ENCODE measurements at places on chromosomes 5 and 9.

GRCh38 chr9:75715360-75715759 lies 175.1 kb upstream of the PCSK5 start:
- DNase-seq = peak; percentile 18

GRCh38 chr5:24225051-24225450 lies 419.7 kb downstream of the CDH10 start:
- DNase-seq = no peak

- no peak for DNase-seq
Measured at GRCh38 chr5:99355881-99356280, 427.1 kb upstream of the CHD1 start.

DNA sequence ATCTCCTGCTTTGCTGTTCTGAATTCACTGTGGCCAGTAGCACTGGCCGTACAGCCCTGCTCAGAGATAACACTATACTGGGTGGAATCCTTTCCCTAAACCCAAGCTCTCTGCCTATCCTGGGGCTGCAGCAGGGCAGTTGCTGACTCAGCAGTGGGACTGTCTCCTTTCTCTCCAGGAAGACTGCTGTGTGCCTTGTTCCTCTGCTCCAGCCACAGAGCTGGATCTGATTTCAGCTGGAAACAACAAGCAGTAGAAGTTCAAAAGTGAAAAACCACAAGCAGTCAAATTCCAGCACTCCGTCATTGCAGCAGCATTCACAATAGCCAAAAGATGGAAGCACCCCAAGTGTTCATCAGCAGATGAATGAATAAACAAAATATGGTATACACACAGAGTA lies 105.0 kb downstream of the FBXL7 start:
- no peak for DNase-seq

GRCh38 chr5:3429962-3430361 lies 165.7 kb upstream of the IRX1 start:
- DNase-seq = no peak

- no peak for DNase-seq
Measured at GRCh38 chr5:89230178-89230577, 347.2 kb upstream of the MEF2C start.

DNA sequence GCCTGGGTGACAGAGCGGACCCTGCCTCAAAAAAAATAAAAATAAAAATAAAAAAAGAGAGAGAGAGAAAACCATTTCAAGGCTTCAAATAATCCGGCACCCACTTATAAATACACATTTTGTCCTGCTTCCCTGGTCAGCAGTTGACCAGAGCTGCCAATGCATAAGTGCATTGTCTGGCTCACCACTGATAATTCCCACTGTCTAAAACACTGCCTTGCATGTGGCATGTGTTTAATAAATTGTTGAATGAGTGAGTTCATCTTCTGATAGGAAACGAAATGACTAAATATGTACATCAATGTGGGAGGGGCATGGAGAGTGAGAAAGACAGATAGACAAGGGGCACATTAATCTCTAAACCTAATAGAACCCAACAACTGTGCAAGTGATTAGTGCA lies 42.9 kb downstream of the MEGF10 start:
- DNase-seq = no peak

GRCh38 chr5:175467983-175468690 lies 10.2 kb upstream of the SFXN1 start:
- no peak for DNase-seq

DNA sequence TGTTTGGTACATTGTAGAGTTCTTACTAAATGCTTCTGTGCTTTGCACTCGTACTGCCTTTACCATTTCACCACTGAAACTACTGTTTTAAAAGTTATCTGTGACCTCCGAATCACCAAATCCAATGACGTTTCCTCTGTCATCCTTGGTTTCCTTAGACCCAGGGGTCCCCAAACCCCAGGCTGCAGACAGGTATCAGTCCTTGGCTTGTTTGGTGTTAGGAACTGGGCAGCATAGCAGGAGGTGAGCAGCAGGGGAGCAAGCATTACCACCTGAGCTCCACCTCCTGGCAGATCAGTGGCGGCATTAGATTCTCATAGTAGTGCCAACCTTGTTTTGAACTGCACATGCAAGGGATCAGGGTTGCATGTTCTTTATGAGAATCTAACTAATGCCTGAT lies 26.8 kb upstream of the APC start:
- DNase-seq = no peak

DNA sequence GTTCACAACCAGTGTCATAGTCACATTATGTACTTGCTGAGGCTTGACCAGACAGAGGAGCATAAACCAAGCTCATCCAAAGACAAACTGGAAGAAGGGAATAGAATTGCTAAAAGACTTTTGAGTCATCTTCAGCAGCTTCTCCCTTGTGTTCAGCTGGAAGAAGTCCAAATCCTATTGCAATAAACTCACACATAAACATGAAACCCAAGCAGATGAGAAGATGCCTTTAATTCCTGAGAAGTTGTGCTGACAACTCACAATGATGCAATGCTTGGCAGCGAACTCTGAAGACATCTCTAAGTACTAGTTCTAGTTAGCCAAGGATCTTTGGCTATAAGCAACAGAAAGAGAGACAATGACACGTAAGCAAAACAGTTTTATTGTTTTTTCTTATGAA lies 642.1 kb downstream of the KCTD16 start:
- no peak for DNase-seq

GRCh38 chr9:30511666-30512065 lies 1872.8 kb upstream of the ACO1 start:
- DNase-seq = no peak

DNA sequence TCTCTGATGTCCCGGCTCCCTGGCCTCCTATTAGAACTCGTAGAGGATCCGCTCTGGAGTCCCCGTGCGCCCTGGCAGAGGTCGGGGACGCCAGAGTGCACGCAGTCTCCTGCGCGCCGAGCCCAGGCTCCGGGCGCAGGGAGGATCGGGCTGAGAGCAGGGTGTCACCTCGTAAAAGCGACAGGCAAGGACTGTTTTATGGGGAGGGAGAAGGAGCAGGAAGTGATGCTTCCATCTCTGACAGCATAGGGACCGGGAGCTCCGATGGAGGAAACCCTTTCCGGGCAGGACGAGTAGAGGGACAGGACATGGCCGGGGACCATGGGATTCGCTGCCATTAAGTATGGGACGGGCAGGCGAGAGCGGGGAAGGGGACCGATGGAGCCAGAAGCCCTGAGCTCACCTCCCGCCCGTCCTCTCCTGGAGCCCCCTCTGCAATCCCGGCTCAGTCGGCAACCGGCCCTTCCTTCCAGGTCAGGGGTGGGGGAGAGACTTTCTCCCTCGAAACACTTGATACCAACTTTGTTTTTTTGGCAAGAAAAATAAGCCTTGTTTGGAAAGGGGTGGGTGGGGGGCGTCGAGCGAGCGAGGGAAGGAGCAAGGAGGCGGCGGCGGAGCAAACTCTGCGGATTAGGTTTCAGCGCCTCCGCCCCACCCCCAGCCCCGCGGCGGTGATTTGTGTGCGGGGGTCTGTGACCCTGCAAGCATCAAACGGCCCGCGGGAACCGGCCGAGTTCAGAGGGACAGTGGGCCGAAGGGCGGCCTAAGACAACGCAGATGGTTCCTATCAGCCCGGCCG lies 12.6 kb downstream of the LMX1B start:
- no peak for DNase-seq

- no peak for DNase-seq
Measured at GRCh38 chr9:125617087-125617486, 89.9 kb downstream of the MAPKAP1 start.

DNA sequence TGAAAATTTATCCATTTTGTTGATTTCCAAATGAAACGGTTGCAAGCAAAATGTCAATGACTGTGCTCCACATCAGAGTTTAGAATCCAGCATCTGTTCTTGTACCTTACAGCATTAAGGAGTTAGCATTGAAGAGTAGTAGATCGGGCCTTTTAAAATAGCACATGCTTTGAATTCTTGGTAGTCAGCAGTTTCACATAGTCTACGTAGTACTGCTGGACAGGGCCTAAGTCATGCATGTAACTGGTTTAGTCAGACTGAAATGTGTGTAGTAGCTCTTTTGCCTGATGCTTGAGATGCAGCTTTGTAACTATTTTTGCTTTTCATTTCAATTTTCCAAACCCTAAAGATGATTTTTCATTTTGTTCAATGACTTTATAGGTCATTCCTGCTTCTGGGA lies 19.8 kb downstream of the LECT2 start:
- no peak for DNase-seq

DNA sequence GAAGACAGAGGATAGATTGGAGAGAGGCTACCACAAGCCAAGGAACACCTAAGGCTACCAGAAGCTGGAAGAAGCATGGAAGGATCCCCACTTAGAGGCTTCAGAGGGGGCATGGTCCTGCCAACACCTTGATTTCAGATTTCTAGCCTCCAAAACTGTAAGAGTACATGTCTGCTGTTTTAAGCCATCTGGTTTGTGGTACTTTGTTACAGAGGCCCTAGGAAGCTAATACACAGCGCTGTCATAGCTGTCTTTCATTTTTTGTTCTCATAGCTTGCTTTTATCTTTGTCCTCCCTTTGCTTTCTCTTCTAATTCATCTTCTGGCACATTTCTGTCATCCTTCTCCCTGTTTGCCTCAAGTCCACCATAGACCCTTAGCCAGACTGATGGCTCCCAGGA lies 104.5 kb downstream of the ATP10B start:
- no peak for DNase-seq

- no peak for DNase-seq
Measured at GRCh38 chr9:124218438-124218982, 39.2 kb upstream of the NEK6 start.

- no peak for DNase-seq
Measured at GRCh38 chr9:20873240-20873865, 158.1 kb downstream of the HACD4 start.

DNA sequence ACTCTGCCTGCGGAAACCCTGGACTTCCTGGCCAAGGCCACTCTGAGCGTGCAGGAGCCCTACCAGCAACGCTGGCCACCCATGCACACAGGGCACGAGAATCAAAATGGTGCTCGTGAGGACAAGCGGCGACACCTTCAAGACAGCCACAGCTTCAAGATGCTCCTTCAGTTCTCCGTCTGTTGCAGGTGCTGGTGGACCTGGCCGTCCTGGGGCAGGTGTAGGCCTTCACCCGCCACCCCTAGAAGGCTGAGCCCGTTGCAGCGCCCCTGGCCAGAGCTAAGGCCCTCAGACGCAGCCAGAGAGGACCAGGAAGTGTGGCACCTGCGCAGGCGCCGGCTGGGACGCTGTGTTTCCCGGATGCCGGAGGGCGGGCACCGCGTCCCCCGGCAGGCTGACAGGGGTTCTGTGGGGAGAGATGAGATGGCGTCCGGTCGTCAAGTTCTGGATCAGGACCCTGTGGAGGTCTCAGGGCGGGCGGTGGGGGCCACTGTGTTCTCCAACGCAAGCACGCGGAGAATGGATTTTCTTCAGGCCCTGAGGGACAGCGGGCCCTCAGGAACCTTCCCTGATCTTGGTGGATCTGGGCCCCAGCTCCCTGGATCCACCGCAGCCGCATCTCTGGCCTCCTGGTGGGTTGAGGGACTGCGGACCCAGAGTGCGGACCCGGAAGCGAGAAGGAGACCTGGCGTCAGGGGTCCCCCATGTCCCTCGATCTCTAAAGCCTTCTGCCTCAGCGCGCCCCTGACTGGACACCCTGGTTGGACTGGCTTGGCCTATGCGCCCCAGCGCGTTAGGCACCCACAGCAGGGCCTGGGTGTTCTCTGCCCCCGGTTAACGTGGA lies 1770.8 kb upstream of the CDH9 start:
- DNase-seq = no peak

GRCh38 chr9:97808972-97809371 lies 44.1 kb upstream of the FOXE1 start:
- no peak for DNase-seq

GRCh38 chr5:144504929-144505577 lies 334.4 kb downstream of the KCTD16 start:
- DNase-seq = no peak

Data from NCI-H510A treated with DMSO at 0.1 percent for 48 hours (cell line).